ENCODE measurements at places on chromosomes 3 and 15.

DNA sequence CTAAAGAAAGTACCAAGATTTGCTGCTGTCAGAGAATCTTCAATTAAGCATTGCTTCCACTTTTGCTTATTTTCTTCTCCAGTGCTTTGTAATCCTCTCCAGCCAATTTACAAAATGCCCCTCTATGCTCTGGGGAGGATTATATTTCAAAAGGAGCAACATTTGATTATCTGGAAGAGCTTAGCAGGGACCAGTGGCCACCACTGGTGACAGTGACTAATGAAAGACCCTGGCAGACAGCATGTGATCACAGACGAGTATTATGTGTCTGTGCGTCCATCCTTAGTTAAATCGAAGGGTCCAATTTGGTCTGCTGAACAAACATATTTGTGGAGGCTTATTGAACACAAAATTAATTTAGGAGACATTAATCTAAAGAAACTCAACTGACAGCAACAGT lies 152.6 kb downstream of the ZNF621 start:
- no peak for DNase-seq

GRCh38 chr3:162647321-162647720 lies 1150.7 kb downstream of the OTOL1 start:
- DNase-seq: no peak

GRCh38 chr15:80396096-80396495 lies 8.1 kb upstream of the ARNT2 start:
- no peak for DNase-seq

GRCh38 chr3:183116025-183116614 lies 16.8 kb upstream of the MCCC1 start:
- no peak for DNase-seq

DNA sequence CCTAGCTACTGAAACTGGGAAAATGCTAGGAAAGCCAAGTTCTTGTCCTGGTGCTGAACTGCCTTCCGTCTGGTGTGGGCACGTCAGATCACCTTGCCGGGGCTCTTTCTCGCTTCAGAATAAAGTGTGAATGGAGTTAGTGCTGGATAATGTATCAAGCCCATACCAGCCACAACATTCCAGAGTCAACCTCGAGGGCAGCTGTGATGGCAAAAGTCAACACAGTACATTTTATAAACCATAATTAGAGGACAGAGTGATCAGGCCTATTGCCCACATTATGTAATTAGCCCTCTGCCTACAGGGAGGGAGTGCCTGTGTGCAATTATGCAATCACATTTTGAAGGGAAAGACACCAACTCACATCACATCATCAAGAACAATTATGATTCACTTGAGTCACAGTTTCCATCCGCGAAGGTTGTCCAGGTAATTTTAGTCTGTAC lies 165.2 kb downstream of the RORA start:
- DNase-seq: no peak

- DNase-seq: no peak
These were observed 257.4 kb upstream of the IL12A start for GRCh38 chr3:159731254-159731653.

DNA sequence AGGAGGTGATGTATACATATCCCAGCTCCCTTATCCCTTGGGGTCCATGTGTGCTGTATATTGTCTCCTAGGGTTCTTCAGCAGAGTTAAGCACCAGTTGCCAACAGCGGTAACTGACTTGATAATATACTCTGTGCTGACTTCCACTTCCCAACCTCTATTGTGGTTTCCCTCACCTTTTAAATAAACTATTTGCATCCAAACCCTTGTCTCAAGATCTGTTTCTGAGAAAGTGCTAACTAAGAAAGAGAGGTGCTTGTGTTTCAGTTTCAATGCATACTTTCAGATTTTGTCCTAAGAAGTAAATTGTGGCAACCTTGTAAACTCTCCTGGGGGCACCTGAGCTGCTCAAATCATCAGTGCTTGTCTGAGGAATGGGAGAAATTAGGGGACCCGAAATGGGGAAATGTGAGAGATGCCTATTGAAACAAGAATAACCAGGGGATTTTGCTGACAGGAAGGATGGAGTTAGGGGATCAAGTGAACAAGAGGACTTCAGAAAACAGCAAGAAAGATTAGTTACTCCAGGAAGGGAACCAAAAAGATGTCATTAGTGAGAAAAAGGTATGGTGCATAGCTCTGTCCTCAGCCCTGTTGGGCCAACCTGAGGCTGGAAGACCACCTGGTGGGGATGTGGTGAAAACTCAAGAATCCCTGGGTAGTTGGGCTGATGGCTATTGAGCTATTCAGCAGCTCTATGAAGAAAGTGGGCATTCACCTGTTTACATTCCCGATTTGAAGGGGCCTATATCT lies 50.9 kb upstream of the MRPL3 start:
- DNase-seq: no peak

DNA sequence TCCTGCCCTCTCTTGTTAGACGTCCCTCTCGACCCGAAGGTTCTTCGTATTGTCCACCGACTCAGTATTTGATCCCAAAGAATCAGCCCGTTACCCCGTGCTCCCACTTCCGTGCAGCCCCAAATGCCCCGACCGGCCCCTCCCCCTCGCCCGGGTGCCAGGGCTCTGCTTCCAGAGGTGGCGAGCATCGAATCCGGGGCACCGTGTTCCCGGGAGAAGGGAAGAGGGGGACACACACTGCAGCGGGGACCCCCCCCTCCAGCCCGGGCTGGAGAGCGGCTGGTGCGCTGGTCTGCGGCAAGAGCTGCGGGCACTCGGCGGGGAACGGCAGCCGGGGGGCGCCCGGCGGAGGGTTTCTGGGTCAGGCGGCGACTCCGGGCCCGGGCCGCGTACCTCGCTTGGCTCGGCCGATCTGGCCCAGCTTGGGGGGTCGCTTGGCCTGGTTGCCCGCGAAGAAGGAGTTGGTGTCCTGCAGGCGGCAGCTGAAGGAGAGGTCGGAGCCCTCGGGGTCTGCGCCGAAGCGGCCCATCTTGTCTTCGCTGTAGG lies 556 bp downstream of the CAMK2N2 start:
- DNase-seq: no peak

DNA sequence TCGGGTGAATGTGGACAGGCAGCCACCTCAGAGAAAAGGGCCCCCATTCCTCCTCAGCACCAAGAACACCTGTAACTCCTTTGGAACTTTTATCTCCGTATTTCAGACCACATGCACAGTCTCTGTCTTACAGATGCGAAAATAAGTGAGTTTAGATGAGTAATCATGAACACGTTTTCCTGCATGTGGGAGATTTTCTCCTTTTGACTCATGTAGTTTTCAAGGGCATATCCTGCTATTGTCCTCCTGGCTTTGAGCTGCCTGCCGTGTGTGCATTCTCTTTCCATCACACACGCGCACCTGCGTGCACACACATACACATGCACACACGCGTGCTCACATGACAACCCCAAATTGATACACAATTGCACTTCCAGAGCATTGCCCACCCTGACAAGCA lies 239.2 kb downstream of the GABRG3 start:
- DNase-seq: no peak

DNA sequence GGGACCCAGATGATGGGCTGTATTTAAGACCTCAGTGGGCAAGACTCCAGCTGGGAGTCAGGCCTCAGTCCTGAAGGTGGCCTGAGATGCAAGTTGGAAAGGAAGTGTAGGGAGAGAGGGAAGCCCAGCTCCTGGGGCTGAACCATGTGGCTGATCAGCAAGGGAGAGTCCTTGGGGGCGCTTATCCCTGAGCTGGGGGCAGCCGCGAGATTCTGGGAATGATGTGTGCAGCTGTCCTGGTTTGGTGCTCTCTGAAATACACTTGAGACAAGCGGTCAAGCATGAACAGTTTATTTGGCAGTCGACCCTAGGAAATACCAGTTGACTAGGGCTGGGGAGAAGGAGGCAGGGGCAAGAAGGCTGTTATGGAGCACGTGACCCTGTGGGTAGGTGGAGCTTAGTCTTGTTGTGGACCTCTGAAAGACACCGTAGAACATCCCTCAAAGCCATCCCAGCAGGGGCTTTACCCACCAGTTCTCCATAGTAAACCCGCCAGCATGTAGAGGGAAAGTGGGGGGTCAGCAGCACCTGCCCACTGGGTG lies 41.8 kb upstream of the SLC6A11 start:
- peak; percentile 71 for DNase-seq

- no peak for DNase-seq
These were observed 4.5 kb downstream of the EIF4A2 start for GRCh38 chr3:186787642-186788481.

- DNase-seq: no peak
These were observed 117.5 kb downstream of the MBNL1 start for GRCh38 chr3:152386208-152386607.

DNA sequence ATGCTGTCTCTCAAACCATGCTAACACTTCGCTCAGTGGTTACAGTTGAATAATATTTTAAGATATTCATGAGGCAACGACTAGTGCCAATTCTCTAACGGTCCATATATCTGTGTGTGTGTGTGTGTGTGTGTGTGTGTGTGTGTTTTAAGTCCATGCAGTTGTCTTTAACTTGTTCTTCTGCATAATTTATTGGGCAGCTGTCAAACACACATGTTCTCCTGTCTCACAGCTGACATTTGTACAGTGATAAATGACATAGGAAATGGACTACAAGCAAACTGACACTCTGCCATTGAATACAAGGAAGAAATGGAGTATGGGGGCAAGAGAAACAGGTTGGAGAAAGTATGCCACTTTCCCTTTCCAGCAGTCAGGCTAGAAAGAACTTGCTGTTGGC lies 172.0 kb downstream of the PDZRN3 start:
- no peak for DNase-seq

GRCh38 chr3:48614044-48614443 lies 4.6 kb upstream of the UQCRC1 start:
- DNase-seq: no peak

GRCh38 chr15:69976366-69976994 lies 121.2 kb downstream of the TLE3 start:
- DNase-seq: no peak

- DNase-seq: no peak
These were observed 10.9 kb upstream of the RTP1 start for GRCh38 chr3:187186375-187186774.

DNA sequence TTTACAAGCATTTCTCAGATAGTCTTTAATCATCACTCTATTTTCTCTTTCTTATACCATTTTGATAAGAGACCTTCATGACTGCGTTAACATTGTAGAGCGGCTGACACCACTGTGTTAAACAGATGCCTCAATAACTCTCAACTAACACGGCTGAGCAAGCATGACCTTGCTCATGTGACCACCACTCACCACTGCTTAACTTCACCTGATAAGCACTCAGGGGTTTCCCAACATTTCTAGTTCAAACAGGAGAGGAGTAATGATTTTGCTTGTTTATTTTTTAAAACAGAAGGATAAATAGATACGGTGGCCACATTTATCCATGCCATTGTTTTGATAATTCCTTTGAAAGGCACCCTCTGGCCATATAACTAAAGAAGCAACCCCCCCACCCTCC lies 37.7 kb upstream of the TMEM45A start:
- DNase-seq: no peak

GRCh38 chr3:149605902-149606301 lies 51.9 kb downstream of the WWTR1 start:
- DNase-seq: no peak

GRCh38 chr3:159266779-159267178 lies 464.9 kb downstream of the MFSD1 start:
- no peak for DNase-seq

- DNase-seq: no peak
These were observed 539.1 kb upstream of the ROBO2 start for GRCh38 chr3:76500746-76501275.

DNA sequence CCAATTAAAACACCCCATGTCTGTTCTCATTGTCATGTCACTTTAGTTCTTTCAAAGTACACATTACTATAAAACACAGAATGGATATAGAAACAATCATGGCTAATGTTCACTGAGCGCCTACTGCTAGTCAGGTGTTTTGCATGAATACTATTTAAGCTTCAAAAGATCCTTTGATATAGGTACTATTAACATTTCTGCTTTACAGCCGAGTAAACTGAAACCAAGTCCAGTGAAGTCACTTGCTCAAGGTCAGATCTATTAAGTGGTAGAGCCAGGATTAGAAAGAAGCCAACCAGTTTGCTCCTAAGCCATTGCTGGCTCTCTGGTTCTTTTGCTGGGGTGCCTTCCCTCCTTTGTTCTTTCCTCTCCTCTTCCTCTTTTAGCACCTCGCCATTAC lies 32.4 kb upstream of the NMNAT3 start:
- DNase-seq: no peak

DNA sequence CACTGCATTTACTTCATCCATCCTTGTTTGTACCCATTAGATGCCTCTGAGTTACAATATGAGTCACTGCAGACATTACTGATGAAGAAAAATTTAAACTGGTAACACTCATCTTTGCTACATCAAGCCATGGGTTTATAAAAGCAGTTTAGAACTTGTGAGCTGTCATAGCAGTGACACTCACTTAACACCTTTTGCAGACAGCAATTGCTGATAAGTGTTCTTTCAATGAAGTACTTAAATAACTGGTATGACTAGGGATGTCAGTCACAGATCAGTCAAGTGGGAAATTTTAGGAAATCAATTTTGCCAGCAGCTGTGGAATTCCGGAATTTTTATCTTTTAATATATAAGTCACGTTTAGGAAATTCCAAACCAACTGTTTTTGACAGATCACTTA lies 643.0 kb downstream of the TBL1XR1 start:
- no peak for DNase-seq

DNA sequence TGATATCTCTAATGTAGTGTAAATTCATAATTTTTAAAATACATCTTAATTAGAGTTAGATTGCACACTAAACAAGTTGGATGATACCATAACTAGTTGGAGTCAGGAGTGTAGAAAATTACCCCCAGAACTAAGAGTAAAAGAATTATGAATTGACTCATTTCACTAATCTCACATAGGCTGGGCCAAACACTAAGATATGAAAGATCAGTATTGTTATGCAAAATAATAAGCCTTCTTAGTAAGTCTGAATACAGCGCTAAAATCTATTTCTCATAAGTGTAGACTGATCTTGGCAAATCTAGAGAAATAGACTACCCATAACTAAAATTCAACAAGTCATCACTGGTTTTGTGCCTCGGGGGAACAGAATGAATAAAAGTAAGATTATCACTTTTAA lies 979.0 kb downstream of the ROBO1 start:
- DNase-seq: no peak

GRCh38 chr15:91970142-91970541 lies 116.6 kb downstream of the SLCO3A1 start:
- DNase-seq: no peak

- DNase-seq: no peak
These were observed 113.2 kb downstream of the RFTN1 start for GRCh38 chr3:16400106-16400931.

GRCh38 chr3:70989174-70989573 lies 594.4 kb downstream of the FOXP1 start:
- DNase-seq: no peak

DNA sequence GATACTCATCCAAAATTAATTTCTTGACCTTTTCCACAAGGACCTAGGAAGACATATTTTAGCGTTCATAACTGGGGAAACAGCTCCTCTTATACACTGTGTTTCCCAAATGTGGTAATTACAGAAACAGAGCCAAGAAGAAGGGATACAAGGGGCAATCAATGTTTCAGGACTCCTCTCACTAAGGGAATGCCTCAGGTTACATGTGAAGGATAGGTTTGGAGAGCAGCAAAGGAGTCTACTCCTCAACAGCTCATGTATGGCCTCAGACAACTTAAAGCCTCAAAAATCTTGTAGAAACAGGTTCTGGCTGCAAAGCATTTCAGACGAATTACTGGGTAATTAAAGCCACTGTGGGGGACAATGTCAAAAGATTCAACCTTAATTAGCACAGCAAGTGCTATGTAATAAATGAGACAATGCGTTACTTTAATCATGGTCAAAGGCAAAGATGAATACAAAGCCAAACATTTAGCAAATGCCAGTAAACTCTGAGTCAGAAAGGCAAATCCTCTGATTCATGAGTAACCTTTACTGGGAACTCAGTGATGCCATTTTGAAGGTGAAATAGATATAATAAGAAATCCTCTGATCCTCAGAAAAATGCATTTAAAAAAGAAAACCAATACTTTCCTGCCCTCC lies 1111.2 kb downstream of the TUSC7 start:
- no peak for DNase-seq
